Mucosa of descending colon (tissue), 3 donors: ENCODE measurements at places on chromosomes 1 and 21.

GRCh38 chr1:12157366-12158231, 9.2 kb upstream of the TNFRSF1B start:
- DNase-seq, result no peak

GRCh38 chr1:184222652-184223052, 164.2 kb upstream of the C1orf21 start:
- DNase-seq, result no peak

DNA sequence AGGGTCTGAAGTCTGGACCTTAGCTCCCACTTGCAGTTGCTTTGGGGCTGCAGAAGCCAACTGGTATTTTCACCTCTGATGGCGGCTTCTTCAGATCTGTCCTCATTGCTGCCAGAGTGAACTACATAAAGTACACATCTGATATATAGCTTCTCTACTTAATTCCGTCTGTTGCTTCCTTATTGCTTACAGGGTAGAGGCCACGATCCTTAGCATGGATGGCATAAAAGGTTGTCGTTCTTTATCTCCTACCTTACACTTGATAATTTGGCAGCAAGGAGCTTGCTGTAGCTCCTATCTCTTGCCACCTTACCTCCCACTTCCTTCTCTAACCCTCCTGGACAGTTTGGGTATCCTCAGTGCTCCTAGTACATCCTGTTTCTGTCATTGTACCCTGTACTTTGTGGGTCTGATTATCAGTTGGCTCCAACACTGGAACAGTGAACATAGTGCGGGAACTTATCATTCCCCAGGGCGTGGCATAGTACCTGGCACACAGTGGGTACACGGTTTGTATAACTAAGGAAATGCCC, 30.9 kb upstream of the NBL1 start:
- DNase-seq, result no peak

- no peak for DNase-seq
These were observed 487.3 kb downstream of the SIPA1L2 start for GRCh38 chr1:232142403-232143314.

DNA sequence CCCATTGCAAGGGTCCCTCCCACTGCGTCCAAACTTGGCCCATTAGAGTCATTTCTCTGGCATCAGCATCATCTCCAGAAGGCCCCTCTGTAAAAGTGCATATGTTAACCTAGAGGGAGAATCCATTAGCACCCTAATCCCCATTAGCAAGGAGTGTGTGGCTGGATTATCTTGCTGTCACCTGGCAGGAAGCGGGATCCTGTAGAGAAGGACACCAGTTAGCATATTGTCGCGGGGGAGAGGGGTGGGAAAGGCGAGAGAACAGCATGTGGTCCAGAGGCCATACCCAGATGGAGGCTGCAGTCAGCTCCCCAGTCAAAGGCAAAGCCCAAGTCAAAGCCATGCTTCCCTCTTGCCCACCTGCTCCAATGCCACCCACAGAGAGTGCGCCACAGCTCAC, 64.0 kb downstream of the OLIG1 start:
- DNase-seq, result no peak

DNA sequence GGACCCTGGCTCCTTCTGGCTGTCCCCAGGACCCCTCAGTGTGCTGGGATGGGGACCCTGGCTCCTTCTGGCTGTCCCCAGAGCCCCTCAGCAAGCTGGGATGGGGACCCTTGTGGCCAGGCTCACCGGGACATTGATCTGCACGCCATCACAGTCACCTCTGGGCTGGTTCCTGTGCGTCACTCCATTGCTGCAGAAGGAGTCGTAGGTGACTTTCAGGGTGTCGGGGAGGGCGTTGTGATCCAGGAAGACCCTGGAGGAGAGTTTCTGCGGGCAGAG, 19.7 kb upstream of the PTTG1IP start:
- no peak for DNase-seq

DNA sequence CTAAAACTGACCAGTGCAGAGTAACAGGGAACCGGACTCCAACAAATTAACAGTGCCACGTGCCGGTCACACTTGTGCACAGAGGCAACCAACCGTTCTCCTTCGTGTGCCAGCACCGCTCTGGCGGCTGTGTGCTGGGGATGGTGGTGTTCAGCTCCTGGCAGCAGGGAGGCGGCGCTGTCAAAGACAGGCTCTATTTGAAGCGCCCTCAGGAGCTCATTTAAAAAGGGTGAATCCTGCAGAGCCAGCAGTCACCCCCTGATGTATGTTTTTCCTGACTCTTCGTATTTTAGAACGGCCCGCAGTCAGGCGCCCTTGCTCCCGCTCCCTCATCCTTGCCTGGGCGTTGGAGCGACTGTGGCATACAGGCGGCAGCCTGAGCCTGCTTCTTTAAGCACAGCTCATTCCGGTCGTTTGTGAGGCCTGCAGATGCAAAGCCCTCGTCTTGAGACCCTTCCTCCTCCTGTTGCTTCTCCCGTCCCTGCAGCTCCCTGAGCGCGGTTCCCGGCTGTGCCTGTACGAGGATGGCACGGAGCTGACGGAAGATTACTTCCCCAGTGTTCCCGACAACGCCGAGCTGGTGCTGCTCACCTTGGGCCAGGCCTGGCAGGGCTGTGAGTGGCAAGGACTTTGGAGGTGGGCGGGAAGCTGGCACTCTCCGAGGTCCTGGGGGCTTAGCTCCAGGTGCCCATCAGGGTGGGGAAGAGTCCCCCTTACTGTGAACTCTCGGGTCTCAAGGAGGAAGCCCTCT, 1.1 kb downstream of the DFFB start:
- DNase-seq, result no peak

DNA sequence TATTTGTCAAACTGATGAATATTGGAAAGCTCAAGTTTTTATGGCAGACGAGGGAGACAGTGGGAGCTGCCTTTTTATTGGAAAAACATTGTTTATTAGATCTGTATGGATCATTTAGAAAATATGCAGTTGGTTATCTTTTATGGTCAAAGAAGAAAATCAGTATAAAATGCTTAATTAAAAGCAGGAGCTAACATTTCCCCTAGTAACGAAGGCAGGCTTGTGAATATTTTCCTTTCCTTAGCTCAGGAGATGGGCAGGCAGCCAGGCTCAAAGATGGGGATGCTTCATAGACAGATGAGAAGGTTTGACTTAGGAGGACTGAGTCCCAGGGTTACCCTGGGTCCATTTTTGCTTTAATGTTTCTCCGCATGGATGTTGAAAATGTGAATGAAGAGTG, 26.0 kb downstream of the ROR1 start:
- no peak for DNase-seq

DNA sequence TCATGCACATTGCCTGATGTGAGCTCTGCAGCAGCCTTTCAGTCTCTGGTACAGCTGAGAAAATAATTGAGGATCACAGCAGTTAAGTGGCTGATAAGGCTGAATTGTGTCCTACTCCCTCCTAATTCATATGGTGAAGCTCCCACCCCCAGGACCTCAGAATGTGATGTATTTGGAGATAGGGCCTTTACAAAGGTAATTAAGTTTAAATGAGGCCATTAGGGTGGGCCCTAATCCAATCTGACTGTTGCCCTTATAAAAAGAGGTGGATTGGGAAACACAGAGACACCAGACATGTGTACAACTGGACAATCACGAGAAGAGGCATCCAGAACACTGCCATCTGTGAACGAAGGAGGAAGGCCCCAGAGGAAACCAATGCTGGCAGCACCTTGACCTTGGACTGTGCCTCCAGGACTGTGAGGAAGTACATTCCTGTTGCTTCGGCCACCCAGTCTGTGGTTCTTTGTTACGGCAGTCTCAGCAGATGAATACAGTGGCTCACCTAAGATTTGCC, 148.1 kb downstream of the TRABD2B start:
- DNase-seq, result peak; percentile 50

- DNase-seq, result no peak
These were observed 16.9 kb upstream of the KIAA0040 start for GRCh38 chr1:175209493-175209921.

DNA sequence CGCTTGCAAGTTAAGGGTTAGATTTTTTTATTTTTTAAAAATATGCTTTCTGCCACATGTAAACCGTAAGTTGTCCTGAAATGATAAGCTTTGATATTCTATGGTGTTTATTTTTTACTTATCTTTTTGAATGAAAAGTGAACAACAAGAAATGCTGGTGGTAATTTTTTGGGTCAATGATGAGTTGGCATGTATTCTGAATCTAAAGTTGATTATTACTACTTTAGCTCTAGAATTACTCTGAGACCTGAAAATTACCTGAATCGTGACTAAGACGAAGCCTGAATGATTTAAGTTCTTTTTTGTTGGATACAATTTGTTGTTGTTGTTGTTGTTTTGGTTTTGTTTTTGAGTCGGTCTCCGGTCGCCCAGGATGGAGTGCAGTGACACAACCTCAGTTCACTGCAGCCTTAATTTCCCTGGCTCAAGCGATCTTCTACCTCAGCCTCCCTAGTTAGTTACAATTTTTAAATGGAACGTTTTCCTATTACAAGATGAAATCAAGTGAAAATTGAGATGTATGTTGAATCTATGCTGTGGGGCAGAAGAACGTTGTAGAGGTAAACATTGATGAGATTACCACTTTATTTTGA, 941 bp downstream of the RABGGTB start:
- DNase-seq, result no peak

- no peak for DNase-seq
These were observed 801 bp upstream of the DDAH1 start for GRCh38 chr1:85465786-85466134.

DNA sequence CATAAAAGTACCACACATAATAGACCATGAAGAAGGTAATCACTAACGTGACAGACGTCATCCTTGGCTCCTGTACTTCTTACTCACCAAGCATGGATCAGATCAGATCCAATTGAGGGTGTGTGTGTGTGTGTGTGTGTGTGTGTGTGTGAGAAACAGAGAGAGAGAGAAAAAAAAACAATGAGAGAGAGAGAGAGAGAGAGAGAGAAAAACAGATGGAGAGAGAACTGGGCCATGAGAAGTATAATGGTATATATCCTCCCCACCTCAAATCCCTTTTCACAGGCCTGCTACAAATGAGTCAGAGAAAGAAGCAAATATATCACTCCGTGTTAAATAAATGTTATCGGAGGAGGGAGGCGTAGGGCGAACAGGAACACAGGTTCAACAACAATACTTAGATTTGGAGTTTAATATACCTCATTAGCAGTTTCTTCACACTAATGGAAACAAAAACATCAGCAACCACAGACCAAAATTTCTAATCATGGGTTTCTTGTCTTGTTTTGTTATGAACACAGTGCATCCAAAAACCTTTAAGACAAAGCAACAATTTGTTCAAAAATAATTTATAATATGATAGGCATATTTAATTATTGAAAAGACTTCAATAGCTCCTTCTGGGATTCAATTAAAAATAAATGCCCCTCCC, 45.3 kb downstream of the TIAM1 start:
- no peak for DNase-seq

- no peak for DNase-seq
These were observed 163.2 kb upstream of the LRRC7 start for GRCh38 chr1:69404486-69404885.

- no peak for DNase-seq
These were observed 256.0 kb upstream of the LYPLAL1 start for GRCh38 chr1:218917656-218918055.

DNA sequence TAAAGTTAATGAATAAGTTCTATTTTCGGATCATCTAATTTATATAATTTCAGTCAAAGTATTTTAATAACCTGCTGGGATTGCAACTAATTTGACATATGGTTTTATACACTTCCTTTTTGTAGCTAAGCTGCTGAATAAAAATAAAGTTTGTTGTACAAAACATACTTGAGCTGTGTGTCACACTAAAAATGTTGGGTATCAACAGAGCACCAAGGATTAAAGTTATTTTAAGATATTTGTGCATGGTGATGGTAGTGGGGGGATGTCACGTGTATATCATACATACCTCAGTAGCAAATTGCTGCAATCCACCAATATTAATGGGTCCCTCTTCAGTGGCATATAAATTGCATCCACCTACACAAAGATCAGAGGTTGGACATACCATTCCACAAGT, 199.6 kb downstream of the DPYD start:
- DNase-seq, result no peak

- DNase-seq, result no peak
These were observed 45.6 kb downstream of the RHBG start for GRCh38 chr1:156414461-156415064.

GRCh38 chr1:24765308-24765988, 20.2 kb downstream of the CLIC4 start:
- no peak for DNase-seq

DNA sequence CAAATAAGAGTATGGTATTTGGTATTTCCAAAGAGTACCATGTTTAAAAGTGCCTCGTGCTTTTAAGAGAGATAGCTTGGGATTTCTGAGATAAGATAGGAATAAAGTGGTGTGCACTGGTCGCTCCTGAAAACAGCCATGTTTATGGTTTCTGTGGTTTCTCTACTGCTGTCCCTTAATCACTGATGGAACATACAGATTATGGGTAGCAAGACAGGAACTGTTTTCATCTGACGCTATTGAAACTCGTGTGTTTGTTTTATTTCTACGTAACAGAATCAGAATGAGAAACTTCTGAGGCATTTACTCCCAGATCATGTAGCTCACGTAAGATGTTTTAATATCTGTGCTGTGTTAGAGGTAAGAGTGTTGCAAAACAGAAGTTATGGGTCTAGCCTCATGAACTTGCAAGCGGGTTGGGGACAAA, 126.0 kb downstream of the KIAA0319L start:
- no peak for DNase-seq

- no peak for DNase-seq
These were observed 33.4 kb downstream of the SUCO start for GRCh38 chr1:172566196-172566997.

- no peak for DNase-seq
These were observed 6.2 kb upstream of the HLX start for GRCh38 chr1:220873087-220873486.

DNA sequence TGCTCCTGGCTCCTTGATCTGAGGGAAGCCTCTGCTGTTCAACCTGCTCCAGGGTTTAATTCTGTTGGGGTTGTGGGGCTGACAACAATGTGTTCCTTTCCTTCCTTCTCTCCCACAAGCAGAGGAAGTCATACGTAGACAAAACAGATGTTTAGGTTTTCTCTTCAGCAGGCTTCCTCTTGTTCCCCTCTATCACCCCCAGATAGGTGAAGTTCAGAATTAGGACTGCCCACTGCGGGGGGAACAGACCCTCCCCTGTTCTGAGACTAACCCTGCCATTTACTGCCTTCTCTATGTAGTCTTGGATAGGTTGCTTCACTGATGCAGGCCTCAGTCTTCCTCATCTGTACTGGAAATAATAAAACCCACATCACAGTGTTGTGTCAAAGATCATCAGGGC, 30.0 kb upstream of the NRDC start:
- DNase-seq, result no peak
